ENCODE measurements at places on chromosomes 4 and X.

DNA sequence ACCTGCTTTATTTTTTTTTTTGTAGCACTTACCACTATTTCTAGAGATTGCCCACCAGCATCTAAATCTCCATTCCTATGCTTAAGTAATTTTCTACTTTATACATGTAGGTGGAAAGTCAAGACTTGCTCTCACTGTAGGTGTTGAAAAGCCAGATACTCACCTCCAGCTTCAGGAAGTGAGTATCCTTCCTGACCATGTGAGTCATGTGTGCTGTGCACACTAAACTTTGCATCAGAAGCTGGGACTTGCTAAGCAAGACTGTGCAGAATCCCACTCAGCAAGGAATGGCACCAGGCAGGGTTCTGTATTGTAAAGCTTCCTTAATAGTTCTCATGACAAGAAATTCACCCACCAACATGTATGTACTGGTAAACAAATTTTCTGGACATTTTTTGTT, 151.8 kb downstream of the POU4F2 start:
- DNase-seq: no peak

GRCh38 chr4:28073860-28074555, 1213.4 kb downstream of the STIM2 start:
- DNase-seq: no peak

DNA sequence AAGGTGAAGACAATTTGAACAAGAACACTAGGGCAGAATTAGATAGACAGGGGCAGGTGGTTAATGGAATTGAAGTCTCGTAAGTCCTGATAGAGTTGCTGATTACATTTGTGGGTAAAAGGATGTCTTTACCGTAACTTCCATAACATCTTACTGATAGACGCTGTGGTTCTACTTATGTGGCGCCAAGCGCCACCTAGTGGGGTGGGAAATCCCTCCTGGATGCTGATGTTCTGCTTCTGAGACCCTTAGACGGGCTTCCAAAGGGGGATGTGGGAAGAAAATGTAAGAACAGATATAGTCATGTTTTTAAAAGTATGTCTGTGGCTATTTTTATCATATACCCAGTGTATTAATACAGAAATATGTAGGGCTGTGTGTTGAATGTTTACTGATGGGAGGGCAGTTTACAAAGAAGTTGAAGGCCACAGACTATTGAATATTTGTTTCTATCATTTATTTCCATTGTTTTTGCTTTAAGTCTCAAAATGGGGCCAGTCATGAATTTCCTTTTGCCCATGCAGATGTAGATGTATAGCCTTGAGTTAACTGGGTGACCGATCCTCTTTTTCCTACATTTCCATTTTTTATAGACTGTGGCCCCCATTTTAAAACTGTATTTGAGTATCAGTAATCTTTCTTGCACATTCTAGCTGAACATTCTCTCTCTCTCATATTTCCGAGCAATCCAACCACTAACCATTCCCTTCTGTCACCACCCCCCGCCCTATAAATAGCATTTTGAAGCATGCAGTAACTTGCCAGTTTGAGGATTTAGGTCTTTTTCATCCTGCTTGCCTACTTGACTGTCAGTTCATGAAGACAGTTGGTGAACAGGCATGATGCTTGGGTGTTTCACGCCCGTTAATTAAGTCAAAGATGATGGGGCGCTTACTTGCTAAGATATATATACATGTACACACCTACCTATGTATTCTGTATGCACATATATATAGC, 12.1 kb upstream of the TLR8 start:
- no peak for DNase-seq

- no peak for DNase-seq
Measured at GRCh38 chrX:148661035-148661434, 160.6 kb downstream of the AFF2 start.

DNA sequence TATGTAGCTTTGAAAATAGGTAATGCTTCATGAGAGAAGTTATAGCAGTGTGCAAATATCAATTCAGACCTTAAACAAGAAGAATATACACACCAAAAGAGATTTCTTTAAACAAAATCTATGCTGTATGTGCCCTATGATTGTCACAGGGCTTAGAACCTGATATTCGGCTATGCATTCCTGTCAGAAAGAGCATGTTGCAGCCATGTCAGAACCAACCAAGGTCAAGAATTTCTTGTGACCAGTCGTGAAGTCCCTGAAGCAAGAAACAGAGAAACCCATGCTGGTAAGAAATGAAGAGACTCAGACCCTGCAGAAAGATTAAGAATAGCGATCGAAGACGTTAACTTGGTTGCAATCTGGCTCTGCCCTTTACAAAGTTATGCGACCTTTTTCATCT, 210.3 kb upstream of the SPIN4 start:
- DNase-seq: no peak
